Suprapubic skin (tissue), 4 donors: ENCODE measurements at places on chromosomes 7 and 10. TPM values are rescaled to one million over a fixed set of nuclear protein-coding genes. Genes with fewer than 3 reads are reported as not detected.

DNA sequence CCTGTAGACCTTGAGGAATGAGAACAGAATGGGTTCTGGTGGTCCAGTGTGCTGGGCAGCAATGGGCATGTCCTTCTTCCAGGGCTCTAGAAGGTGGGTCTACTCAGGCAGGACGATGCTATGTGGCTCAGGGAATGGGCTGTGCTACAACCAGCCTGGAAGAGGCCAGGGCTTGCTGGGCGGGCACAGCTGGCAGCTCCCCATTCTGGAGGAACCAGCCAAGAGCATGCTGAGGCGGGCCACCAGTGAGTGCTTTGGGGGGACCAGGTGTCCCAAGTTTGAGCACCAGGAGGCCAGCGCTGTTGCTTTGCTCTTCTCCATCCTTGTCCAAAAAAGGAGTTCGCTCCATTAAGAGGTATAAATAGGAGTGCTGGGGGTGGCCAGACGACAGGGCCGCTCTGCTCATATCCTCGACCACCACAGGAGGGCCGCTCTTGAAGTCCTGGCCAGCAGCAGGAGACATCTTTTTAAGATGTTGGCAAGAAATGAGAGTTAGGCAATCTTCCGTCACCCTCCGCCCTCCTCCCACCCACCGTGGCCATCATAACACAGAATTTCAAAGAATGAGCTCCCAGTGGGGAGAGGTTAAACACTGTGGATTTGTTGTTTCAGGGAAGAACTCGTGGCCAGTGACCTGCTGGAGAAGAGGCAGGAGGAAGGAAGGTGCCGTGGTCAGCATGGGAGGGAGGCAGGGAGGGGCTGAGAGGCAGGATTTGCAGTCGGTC, 141.3 kb downstream of the GRK5 start:
- no peak for DNase-seq

DNA sequence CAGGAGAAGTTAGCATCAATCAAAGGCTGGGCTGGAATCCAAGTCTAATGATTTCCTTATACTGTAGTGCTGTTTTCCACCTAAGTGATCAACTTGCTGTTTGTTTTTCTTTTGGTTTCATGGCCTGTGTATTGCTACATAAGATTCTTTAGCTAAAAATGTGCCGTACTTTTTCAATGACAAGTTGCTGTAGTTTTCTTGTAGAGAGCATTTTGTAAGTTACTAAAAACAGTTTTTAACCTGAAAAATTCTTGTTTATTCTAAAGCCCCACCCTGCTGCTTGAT, 1.3 kb downstream of the HELLS start:
- no peak for DNase-seq

GRCh38 chr7:105808703-105809590, 67.5 kb downstream of the ATXN7L1 start:
- DNase-seq = no peak

GRCh38 chr10:78504181-78504580, 470.5 kb downstream of the RPS24 start:
- DNase-seq = no peak

- no peak for DNase-seq
Measured at GRCh38 chr7:123725586-123726171, 23.1 kb downstream of the WASL start.

HOXA6 gene
- total RNA-seq = 4.0 TPM

- DNase-seq = no peak
Measured at GRCh38 chr10:56920601-56921261, 559.7 kb upstream of the ZWINT start.

DNA sequence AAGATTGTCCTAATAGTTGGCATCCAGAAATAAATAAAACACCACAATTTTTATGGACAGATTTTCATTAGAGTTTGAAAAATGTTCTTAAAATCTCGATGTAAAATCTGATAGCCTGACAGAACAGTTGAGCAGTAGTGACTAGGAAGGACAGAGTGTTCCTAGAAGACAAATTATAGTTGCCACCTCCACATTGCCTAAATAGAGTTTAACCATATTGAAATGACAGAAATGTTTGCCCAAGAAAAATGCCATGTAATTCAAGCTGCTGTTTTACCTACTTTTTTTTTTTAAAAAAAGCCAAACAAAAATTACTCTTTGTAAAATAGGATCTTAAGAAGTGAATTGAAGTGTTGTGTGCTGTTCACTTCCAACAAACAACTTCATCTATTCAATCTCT, 8.9 kb upstream of the HERC4 start:
- no peak for DNase-seq

GRCh38 chr10:6987536-6987945, 407.5 kb upstream of the PRKCQ start:
- no peak for DNase-seq

CPA1 gene
- total RNA-seq = not detected
